Activated CD4-positive, alpha-beta T cell treated with anti-CD3 and anti-CD28 coated beads for 36 hours (primary cell): ENCODE measurements at places on chromosomes 1 and 21.
A peak's percentile ranks its signal among the peaks of the same experiment; 100 is the strongest.

GRCh38 chr1:47559944-47560695 lies 122.3 kb downstream of the FOXD2 start:
- DNase-seq: no peak

DNA sequence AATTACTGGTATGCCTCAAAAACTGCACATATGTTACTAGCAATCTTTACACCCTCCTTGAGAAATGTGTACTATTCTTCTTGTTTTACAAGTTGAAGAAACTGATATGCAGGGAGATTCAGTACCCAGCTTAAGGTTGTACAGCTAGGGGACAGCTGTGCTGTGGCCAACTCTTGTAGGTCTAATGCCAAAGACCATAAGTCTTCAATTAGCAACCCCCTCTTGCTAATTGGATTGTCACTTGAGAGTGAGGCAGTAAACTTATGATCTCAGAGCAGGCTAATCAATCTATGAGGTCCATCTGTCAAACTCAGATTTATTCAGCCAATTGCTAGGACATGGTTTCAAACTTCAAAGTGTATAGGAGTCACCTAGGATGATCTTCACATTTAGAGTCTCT lies 492.0 kb upstream of the USP24 start:
- no peak for DNase-seq

DNA sequence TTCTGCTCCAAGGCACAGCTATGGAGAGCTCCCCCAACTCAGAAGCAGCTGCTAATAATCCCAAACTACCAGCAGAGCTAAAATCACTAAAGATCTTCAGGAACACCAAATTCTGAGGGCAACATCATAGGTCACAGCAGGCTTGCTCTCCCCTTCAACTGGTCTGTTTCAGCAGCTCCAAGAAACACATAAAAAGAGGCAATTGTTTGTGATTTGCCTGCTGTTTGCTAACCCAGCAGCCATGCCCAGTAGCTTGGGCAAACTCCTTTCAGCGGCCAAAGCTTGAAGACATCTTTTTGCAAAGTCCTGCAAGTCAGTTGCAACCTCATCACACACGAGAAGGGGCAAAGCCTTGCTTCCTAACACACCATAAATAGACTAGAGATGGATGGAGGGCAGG lies 8.9 kb downstream of the ERI3 start:
- no peak for DNase-seq

- DNase-seq: no peak
Observed at GRCh38 chr1:93667642-93668041, 14.0 kb downstream of the BCAR3 start.

DNA sequence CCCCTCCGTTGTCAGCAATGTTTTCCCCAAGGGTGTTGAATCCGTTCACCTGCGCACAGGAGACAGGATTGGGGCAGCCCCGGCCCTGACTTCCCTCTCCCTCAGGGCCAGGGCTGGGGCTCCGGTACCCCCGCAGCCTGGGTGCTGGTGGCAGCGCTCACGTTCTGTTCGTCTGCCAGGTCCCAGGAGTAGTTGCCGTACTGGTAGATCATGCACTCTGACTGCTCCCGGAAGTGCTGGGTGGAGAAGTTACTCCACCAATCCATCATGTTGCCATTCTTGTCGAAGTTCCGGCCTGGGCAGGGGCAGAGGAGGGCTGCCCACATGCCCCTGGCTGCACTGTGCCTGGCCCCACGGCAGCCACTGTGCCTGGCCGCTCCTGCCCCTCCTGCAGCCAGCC lies 6.1 kb downstream of the PRXL2B start:
- DNase-seq: no peak

DNA sequence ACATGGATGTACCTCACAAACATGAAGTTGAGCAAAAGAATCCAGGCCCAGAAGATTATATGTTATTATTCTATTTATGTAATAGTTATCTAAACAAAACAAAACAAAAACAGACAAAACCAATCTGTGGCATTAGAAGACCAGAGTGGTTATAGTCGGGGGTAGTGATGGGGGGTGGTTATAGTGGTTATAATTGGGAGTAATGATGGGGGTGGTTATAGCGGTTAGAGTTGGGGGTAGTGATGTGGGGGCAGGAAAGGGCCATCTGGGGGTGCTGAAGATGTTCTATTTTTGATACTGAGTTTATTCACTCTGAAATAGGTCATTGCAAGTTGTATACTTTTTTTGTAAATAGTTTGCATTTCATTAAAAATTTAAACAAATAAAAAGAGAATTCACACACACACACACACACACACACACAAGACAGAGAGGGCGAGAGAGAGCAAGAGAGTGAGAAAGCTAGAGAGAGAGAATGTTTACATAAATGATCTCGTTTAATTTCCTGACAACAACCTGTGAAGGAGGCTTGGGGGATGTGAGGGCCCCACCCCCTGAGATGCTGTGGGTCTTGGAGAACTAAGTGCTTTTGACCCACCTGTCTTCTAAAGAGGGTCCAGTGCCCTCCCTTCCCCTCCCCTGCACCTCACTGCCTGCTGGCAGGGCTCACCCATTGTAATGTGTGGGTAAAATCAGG lies 37.4 kb downstream of the RHOU start:
- no peak for DNase-seq

DNA sequence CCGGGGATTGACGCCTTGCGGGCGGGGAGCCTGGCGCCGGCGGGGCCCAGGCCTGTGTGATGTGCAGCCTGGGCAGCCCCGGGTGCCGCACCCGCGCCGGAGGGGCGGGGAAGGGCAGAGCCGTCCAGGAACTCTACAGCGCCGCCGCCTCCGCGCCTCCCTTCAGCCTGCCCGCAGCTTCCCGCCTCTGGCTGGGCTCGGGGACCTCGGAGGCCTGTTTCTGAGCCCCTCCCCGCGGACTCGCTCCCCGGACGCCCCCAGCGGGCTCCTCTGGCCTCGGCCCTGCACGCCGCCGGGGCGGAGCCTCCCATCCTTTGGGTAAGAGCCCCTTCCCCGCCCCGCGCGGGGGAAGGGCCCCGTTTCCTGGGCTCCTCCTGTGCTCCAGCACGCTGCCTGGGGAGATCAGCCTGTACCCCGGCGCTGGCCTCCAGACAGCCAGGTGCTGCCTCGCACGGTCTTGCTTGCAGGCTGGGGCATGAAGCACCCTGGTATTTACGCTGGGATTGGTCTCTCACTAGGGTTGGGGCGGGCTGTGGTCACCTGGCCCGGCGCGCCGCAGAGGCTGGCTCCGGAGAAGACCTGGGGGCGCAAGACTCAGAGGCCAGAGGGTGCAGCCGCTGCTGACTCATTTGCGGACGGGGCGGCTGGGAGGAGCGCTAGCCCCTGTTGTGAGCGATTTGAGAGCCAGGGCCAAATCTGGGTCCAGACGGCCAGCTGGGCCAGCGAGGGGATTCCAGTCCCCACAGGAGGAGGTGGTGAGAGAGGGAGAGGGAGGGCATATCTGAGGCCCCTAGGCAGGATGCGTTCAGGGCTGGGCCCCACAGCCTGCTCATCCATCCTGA lies 5.7 kb upstream of the ACOT11 start:
- peak; percentile 79 for DNase-seq

DNA sequence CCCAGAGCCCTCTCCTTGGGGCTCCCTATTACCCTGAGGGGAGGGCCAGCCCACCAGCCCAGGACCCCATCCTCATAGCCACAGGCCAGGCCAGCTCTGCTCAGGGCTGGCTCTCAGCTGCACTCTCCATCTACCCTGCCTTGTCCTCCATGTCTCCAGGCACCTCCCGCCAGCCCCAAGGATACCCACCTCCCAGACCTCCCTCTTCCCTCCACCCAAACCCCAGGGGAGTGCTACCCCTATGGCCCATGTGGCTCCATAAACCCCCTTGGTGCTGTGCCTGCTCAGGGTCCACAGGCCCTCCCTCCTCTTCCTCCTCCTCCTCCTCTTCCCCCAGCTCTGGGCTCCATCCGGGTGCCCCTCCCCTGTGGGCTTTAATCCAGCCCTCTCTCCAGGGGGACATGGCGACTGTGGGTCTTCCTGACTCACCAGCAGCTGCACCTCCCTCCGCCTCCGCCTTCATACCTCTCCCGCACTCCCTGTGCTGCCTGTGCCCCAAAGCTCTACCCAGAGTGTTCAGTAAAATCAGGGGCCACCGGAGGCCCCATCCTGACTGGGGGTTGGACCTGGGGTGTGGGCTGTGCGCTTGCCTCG lies 9.1 kb downstream of the YBEY start:
- no peak for DNase-seq

DNA sequence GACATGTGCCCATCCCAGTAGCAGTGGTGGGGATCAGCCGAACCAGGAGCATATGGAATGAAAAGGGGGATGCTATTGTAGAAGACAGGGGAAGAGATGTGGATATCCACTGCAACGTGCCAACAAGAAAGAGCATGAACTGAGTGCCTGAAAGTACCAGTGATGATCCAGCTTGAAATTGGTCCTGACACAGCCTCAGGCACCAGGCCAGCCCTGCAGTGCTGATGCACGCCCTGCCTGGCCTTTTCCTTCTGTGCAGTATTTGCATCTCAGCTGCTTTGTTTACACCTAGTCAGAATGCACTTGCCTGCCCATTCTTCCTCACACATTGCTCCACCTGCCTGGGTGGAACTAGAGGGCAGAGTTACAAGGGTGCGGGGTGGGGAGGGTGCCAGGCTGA lies 50.3 kb upstream of the ARTN start:
- no peak for DNase-seq

- no peak for DNase-seq
Observed at GRCh38 chr1:30729901-30730300, 6.5 kb upstream of the MATN1 start.
